ENCODE measurements at places on chromosomes 11 and 22. TPM values are rescaled to one million over a fixed set of nuclear protein-coding genes. Genes with fewer than 3 reads are reported as not detected.

DNA sequence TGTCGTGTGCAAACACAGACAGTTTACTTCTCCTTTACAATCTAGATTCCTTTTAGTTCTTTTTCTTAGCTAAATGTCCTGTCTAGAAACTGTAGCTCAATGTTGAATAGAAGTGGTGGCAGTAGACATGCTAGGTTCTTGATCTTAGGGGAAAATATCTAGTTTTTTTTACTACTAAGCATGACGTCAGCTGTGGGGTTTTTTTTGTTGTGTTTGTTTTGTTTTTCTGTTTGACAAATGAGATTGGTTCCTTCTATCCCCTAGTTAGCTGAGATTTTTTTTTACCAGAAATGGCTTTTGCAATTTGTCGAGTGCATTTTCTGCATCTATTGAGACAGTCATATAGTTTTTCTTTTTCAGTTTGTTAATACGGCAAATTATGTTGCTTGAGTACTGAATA lies 2.3 kb upstream of the OR10G7 start:
- peaks cover 7% of the 10 kb centered on the region for H3K27me3 ChIP-seq
- H3K4me1 ChIP-seq: no peaks in the 10 kb centered on the region
- no peak for DNase-seq
- H3K4me3 ChIP-seq: no peak overlapping the region

- peak overlapping the region; percentile 89 for H3K4me3 ChIP-seq
- DNase-seq: no peak
- H3K36me3 ChIP-seq: peaks cover 10% of the 10 kb centered on the region
- H3K27me3 ChIP-seq: no peaks in the 10 kb centered on the region
These were observed 688 bp downstream of the PTS start for GRCh38 chr11:112226831-112227401.

- peaks cover 3% of the 10 kb centered on the region for H3K4me1 ChIP-seq
- no peak overlapping the region for H3K27ac ChIP-seq
- H3K36me3 ChIP-seq: peaks cover 2% of the 10 kb centered on the region
- no peak for DNase-seq
These were observed 5.8 kb downstream of the MS4A12 start for GRCh38 chr11:60498399-60498798.

DNA sequence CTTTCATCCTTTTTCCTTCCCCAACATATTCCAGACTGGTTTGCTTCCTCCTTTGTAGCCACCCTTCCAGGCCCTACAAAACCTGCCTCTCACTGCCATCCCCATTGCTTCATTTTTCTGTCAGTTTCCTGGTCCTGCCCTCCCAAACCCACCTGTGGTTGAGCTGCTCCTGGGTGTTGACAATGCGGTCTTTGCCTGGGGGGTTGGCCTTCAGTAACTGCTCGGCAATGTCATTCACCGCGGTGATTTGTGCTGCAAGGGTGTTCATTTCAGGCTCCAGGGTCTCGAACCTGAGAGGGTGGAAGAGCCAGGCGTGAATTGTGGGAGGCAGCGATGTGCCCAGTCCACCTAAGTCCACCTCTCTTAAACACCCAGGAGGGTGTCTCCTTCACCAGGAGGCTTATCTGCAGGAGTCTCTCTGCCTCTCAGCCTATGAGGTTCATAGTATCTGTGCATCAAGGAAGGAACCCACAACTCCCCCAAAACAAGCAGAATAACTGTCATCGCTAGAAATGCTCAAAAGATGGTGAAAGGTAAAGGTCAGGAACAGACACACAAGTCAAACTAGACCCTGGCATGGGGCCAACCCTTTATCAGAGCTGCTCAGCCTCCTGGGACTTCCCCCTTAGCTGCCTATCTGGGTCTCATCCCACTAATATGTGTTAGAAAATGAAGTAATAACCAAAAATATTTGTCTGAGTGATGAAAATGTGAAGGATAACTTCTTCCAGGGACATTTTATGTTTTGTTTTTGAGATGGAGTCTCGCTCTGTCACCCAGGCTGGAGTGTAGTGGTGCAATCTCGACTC lies 23.9 kb upstream of the RBM4B start:
- DNase-seq: peak; percentile 33
- H3K4me3 ChIP-seq: peak overlapping the region; percentile 12
- peaks cover 5% of the 10 kb centered on the region for H3K4me1 ChIP-seq
- H3K27ac ChIP-seq: no peak overlapping the region

GRCh38 chr22:32752816-32753520 lies 48.5 kb upstream of the TIMP3 start:
- H3K27me3 ChIP-seq: no peaks in the 10 kb centered on the region
- DNase-seq: no peak
- H3K27ac ChIP-seq: no peak overlapping the region

GRCh38 chr11:75056814-75057213 lies 39.9 kb downstream of the OR2AT4 start:
- DNase-seq: no peak
- H3K36me3 ChIP-seq: peaks cover 7% of the 10 kb centered on the region
- H3K4me3 ChIP-seq: no peak overlapping the region
- no peak overlapping the region for H3K27ac ChIP-seq

DNA sequence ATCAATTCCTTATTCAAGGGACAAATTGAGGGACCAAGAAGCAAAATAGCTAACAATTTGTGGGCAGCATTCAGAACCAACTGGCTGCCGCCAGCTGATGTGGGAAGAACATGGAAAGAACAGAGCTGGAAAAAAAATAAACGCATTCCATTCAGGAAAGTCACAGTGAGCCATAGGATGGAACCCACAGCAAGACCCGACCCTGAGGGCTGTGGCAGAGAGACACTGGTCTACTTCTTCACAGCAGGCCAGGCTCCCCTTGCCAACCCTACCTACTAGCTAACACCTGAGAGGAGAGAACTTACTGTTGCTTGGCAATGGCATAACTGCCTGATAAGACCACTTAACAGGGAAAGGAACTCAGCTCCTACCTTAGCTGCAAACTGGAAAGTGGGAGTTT lies 123.5 kb upstream of the APOA1 start:
- no peak for DNase-seq
- peaks cover 32% of the 10 kb centered on the region for H3K4me1 ChIP-seq
- peaks cover 5% of the 10 kb centered on the region for H3K36me3 ChIP-seq
- H3K4me3 ChIP-seq: no peak overlapping the region
- no peak overlapping the region for H3K27ac ChIP-seq

- no peak for DNase-seq
- H3K4me1 ChIP-seq: no peaks in the 10 kb centered on the region
- no peaks in the 10 kb centered on the region for H3K36me3 ChIP-seq
- H3K27me3 ChIP-seq: peaks cover 6% of the 10 kb centered on the region
These were observed 51.4 kb upstream of the DDI1 start for GRCh38 chr11:103985041-103985440.

- peaks cover 35% of the 10 kb centered on the region for H3K36me3 ChIP-seq
- no peaks in the 10 kb centered on the region for H3K27me3 ChIP-seq
- peaks cover 48% of the 10 kb centered on the region for H3K4me1 ChIP-seq
- no peak overlapping the region for H3K4me3 ChIP-seq
- no peak for DNase-seq
- peak overlapping the region; percentile 62 for H3K27ac ChIP-seq
These were observed 16.9 kb upstream of the TMPRSS6 start for GRCh38 chr22:37126383-37126782.

GRCh38 chr11:57792060-57792541 lies 30.5 kb downstream of the CTNND1 start:
- peak overlapping the region; percentile 91 for H3K27ac ChIP-seq
- no peaks in the 10 kb centered on the region for H3K27me3 ChIP-seq
- H3K4me1 ChIP-seq: peaks cover 36% of the 10 kb centered on the region
- DNase-seq: peak; percentile 80

- no peak overlapping the region for H3K4me3 ChIP-seq
- H3K27me3 ChIP-seq: peaks cover 21% of the 10 kb centered on the region
- DNase-seq: no peak
- no peaks in the 10 kb centered on the region for H3K36me3 ChIP-seq
- no peak overlapping the region for H3K27ac ChIP-seq
These were observed 7.7 kb downstream of the LGR4 start for GRCh38 chr11:27464909-27465308.

GRCh38 chr11:26144291-26144690 lies 187.6 kb upstream of the ANO3 start:
- H3K27me3 ChIP-seq: no peaks in the 10 kb centered on the region
- H3K4me3 ChIP-seq: no peak overlapping the region
- H3K36me3 ChIP-seq: no peaks in the 10 kb centered on the region
- no peak overlapping the region for H3K27ac ChIP-seq

GRCh38 chr22:40050258-40050657 lies 55.5 kb downstream of the FAM83F start:
- H3K4me1 ChIP-seq: peaks cover 60% of the 10 kb centered on the region
- no peaks in the 10 kb centered on the region for H3K27me3 ChIP-seq
- peak overlapping the region; percentile 5 for H3K4me3 ChIP-seq

DNA sequence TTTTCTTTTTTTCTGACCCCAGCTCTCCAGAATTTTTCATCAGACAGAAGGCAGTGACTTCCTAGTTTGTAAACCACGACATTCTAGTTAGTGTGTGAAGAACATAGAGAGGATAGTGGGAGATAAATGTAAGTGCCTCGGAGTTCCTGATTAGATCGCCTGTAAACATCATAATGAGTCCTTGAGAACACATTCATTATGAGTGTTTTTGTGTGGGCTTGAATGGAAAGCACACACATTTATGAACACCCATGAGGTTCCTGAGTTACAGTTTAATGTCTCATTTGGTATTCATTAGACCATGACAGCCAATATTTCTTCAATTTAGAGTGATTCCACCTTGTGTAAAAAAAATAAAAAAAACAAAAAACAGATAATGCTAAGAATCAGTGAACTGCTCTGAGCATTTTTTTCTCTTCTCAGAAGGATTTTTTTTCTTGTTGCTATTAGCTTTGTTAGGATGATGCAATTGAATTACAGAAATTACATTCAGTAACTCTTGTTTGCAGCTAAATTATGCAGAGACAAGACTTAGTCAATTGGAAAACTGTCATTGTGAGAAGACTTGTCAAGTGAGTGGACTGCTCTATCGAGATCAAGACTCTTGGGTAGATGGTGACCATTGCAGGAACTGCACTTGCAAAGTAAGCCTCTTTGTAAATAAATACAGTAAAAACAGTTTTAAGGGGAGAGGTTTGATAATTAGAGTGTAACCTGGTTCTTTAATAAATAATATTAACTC lies 257.6 kb downstream of the NELL1 start:
- no peak for DNase-seq
- H3K36me3 ChIP-seq: no peaks in the 10 kb centered on the region
- no peaks in the 10 kb centered on the region for H3K4me1 ChIP-seq
- H3K27me3 ChIP-seq: no peaks in the 10 kb centered on the region
- no peak overlapping the region for H3K27ac ChIP-seq
- no peak overlapping the region for H3K4me3 ChIP-seq

DNA sequence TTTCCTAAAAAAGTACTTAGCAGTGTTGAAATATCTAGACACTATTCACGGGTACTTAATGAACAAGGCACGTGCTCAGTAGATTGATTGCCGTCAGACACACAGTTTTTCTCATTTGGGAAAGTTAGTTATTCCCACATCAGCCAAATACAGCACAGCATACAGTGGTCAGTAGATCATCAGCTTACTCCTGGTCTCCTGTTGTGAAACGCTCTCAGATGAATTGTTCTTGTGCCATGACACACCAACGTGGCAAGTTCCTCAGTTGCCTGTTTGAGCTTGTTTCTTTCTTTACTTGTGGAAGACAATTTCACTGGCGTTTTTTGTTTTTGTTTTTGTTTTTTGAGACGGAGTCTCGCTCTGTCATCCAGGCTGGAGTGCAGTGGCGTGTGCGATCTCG lies 8.6 kb downstream of the TAB1 start:
- DNase-seq: no peak
- no peak overlapping the region for H3K4me3 ChIP-seq
- peaks cover 56% of the 10 kb centered on the region for H3K4me1 ChIP-seq
- H3K27me3 ChIP-seq: no peaks in the 10 kb centered on the region
- H3K27ac ChIP-seq: no peak overlapping the region

Gene OR4D5
- total RNA-seq: not detected

Gene BANF1
- 253 TPM for total RNA-seq

Gene ALDH3B2
- not detected for total RNA-seq

Gene CHRM1
- not detected for total RNA-seq

Gene CTSF
- 1.4 TPM for total RNA-seq

Gene ART5
- not detected for total RNA-seq

Measured in activated naive CD8-positive, alpha-beta T cell treated with anti-CD3 and anti-CD28 coated beads for 36 hours (primary cell).